Activated T-helper 1 cell treated with Interleukin-2 at 50 U/mL for 16 hours (primary cell): ENCODE measurements at places on chromosomes 11 and 22.

- DNase-seq = no peak
Measured at GRCh38 chr22:27314276-27314807, 487.2 kb downstream of the MN1 start.

DNA sequence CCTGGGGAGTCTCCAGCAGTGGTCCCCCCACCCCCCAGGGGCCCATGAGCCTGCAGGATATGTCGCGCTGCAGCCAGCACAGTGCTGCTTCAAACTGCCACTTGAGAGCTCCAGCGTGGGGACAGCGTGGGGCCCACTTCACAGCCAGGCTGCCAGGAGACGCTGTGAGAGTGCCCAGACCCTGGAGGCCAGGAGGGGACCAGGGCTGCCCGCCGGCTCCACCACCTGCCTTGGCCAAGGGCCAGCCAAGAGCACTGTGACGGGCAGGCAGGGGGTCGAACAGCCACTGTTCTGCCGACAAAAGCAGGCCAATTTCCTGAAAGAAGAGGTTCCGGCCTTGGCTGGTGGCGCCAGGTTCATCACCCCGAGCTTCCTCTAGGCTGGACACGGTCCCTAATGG, 60.2 kb downstream of the FLRT1 start:
- no peak for DNase-seq

GRCh38 chr11:554428-555226, 5.9 kb downstream of the LMNTD2 start:
- peak; percentile 72 for DNase-seq

- no peak for DNase-seq
Measured at GRCh38 chr22:40193429-40194421, 16.0 kb downstream of the TNRC6B start.

- DNase-seq = no peak
Measured at GRCh38 chr11:45563810-45564209, 101.6 kb downstream of the CHST1 start.

DNA sequence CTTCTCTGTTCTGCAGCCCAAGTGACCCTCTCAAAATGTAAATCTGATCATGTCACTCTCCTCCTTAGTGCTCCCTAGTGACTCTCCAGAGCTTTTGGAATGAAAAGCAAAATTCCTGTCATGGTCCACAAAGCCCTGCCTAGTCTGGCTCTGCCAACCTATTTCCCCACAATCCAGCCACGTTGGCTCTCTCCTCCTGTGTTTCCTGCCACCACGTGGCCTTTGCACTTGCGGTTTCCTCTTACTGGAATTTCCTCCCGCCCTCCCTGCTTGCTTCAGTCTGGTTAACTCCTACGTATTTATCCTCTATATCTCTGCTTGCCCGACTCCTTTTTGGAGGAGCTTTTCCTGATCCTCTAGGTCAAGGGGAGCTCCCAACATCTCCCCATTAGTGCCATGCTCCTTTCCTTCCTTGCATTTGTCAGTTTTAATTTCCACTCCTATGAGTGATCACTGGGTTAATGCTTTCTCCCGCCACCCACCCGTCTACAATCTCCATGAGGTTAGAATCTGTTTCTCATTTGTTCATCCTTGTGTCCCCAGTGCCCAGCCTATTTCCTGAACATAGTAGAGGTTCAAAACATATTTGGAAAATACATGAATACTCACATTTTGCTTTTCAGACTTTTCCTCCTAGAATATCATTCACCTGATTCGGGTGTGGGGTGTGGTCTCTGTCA, 11.5 kb downstream of the NNMT start:
- DNase-seq = no peak

- no peak for DNase-seq
Measured at GRCh38 chr11:952406-953385, 27.0 kb downstream of the AP2A2 start.

DNA sequence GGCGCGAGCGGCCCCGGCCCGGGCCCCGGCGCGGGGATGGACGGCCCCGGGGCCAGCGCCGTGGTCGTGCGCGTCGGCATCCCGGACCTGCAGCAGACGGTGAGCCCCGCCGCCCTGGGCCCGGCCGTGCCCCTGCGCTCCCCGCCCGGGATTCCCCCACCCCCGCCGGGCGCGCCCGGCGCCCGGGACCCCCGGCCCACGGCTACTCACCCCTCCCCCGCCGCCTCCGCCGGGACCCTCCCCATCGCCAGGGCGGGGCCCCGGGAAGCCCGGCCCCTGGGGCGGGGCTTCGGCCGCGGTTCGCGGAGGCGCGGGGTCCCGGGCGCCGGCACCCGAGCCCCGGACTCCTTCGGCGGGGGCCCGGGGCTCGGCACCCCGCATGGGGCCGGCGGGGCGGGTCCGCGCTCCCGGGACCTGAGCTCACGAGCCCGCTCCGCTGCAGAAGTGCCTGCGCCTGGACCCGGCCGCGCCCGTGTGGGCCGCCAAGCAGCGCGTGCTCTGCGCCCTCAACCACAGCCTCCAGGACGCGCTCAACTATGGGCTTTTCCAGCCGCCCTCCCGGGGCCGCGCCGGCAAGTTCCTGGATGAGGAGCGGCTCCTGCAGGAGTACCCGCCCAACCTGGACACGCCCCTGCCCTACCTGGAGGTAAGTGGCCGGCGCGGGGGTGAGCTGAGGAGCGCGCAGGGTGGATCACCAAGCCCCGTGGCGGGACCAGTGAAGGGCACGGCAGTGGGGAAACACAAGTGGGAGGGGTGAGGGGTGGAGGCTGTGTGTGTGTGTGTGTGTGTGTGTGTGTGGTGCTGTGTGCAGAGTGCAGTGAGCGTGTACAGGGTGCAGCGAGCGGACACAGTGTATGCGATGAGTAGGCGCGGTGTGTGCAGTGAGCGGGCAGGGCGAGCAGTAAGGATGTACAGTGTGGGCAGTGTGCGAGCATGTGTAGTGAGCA, 2.3 kb downstream of the SHANK3 start:
- DNase-seq = no peak

DNA sequence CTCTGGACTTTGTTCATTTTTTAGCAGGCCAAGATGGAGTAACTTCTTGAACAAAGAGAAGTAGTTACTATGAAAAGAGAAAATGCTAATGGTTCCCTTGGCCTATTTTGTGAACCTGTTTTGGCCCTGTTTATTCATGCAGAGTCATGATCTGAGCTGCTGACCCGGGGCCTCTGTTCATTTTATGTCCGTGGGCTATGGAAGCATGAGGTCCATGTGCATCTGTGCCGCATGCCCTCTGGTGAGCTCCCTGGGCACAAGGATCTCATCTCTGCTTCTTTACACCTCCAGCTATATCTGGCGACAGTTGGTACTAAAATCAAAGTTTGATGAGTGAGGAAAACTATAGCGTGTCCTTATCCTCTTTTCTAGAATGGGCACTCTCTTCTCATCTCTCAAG, 1.0 kb downstream of the PIWIL4 start:
- DNase-seq = no peak

GRCh38 chr11:60498853-60499252, 6.3 kb downstream of the MS4A12 start:
- DNase-seq = no peak
